ENCODE measurements at places on chromosomes 1 and 21.

- DNase-seq, result no peak
These were observed 18.6 kb upstream of the RASAL2 start for GRCh38 chr1:178075333-178075732.

- DNase-seq, result no peak
These were observed 26.8 kb downstream of the SESN2 start for GRCh38 chr1:28286111-28286510.

- no peak for DNase-seq
These were observed 21.3 kb downstream of the DMBX1 start for GRCh38 chr1:46510998-46511365.

- no peak for DNase-seq
These were observed 164.4 kb upstream of the PALMD start for GRCh38 chr1:99481391-99481996.

GRCh38 chr21:15976807-15977206, 247.0 kb downstream of the USP25 start:
- DNase-seq, result no peak

DNA sequence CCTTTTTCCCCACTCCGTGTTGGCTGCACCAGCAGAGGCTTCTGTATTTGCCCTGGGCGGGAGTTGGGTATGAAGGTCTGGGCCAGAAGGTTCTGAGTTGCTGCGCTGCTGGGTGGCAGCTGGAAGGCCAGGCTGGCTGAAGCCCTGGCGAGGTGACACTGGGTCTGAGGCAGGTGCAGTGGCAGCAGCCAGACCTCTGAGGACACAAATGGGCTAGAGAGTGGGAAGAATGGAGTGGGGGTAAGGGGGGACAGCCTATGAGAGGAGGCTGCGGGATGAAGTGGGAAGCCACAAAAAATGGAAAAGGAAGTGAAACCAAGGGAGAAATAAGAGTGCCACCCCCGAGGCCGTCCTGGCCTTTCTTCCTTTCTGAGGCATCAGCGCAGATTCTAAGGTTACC, 53.2 kb downstream of the STX6 start:
- no peak for DNase-seq

- no peak for DNase-seq
These were observed 1.4 kb downstream of the DEPDC1 start for GRCh38 chr1:68495532-68495931.

DNA sequence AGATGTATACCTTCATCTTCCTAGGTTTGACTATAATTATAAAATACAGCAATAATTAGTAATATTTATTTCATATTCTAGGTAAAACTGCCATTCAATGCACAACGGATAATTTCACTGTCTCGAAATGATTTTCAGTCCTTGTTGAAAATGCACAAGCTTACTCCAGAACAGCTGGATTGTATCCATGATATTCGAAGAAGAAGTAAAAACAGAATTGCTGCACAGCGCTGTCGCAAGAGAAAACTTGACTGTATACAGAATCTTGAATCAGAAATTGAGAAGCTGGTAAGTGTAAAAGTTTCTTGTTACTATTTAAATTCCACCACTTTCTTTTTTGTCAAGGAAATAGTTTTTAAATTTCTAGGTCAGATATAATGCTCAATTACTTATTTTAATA, 30.7 kb downstream of the BACH1 start:
- DNase-seq, result no peak

DNA sequence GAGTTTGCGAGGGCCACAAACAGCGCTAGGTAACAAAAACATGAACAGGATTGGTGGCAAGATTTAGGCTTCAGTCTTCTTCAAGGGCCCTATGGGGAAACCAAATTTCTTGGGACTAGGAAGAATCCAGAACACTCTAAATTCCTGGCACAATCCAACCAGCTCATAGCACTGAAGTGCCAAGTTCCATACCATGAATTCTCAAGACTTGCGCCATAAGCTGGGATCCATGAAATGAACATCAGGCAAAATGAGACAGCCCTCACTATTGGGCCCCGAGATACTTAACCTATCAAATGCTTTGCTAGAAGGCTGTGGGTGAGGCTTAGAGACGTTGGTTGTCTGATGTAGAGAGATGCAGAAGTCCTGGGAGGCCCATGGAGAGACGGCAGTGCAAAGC, 322.1 kb downstream of the PAPPA2 start:
- DNase-seq, result no peak

DNA sequence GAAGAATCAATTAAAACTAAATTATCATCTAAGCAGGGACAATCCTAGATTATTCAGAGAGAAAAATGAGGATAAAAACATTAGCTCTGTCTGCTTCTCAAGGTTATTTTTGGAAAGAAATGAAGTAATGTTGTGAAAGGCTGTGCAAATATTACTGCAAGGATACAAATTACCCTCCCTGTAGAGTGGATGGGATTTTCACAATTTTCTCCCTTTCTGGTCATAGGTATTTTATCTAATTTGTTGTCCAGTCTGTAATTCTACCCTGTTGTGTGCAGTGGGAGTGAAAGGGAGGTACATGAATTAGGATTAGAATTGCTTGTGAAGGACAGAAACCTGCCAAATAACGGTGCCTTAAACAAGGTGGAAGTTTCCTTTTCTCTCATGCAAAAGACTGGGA, 54.7 kb downstream of the MAP3K7CL start:
- DNase-seq, result no peak

DNA sequence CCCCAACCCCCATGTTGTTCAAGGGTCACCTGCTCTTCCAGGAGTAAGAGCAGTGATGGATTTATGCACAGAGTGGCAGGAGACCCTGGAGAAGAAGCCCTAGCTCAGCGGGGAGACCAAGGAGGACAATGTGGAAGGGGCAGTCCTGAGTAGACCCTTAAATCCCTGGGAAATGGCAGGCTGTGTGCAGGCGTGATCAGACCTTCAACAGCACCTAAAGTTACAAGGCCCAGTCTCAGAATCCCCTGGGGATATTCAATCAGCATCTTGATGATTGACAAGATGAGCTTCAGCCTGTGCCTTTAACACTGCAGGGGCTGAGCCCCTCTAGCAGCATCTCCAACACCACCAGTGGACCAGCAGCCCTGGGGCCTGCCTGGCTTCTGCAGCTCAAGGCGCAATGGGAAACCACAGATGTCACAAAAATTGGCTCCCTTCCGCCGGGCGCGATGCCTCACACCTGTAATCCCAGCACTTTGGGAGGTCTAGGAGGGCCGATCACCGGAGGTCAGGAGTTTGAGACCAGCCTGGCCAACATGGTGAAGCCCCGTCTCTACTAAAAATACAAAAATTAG, 60.4 kb downstream of the IRF2BP2 start:
- DNase-seq, result no peak

DNA sequence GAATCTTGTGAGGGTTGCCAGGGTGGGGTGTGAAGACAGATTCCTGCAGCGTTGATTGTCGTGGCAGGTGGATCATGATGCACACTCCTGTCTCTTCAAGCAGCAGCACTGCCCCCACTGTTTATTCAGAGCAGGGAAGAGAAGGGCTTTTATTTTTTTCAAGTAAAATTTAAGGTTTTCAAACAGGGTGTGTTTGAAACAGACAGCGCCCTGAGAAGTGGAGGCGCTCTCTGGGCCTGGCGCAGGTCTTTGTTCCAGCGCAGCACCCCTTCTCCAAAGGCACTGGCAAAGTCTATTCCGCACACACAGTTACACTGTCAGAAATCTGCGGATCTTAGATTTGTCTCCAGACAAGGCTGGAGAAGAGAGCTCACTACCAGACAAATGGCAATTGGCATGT, 7.0 kb downstream of the C1orf53 start:
- no peak for DNase-seq

DNA sequence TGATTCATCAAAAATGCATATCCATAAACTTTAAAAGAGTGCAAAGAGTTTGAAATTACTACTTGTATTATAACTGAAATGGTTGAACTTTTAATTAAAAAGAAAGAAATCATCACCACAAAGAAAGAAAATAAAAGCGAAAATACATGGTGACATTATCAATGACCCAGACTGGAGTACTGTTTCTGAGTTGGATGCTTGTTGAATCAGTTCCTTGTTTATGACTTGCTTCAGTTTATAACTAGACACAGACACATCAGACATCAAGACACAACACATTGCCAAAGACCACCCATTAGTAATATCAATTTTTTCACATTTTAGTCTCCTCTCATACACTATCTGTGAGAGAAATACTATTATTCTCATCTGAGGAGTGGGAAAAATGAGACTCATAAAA, 293.0 kb downstream of the MRPL39 start:
- DNase-seq, result no peak

GRCh38 chr1:220974431-220974830, 95.2 kb downstream of the HLX start:
- no peak for DNase-seq

DNA sequence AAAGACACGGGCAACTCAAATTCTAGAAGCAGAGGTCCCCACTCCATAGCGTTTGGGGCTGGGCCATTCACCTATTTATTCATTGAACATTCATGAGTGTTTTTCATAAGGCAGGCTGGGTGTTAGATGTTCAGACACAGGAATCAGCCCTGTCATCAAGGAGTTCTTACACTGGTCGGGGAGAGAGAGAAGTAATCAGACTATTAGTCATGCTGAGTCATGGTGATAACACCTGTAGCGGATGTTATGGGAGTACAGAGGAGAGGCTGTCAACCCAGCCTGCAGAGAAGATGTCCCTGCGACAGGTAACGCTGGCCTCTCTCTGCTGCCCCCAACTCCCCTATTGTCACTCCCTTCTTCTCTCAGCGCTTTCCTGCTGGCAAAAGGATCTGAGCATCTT, 17.2 kb downstream of the LY9 start:
- DNase-seq, result no peak

- DNase-seq, result no peak
These were observed 7.1 kb downstream of the SLC2A1 start for GRCh38 chr1:42951588-42951987.

- DNase-seq, result no peak
These were observed 67.5 kb upstream of the PRDX6 start for GRCh38 chr1:173409613-173410012.

- DNase-seq, result no peak
These were observed 817 bp downstream of the KLHL17 start for GRCh38 chr1:961132-961669.

DNA sequence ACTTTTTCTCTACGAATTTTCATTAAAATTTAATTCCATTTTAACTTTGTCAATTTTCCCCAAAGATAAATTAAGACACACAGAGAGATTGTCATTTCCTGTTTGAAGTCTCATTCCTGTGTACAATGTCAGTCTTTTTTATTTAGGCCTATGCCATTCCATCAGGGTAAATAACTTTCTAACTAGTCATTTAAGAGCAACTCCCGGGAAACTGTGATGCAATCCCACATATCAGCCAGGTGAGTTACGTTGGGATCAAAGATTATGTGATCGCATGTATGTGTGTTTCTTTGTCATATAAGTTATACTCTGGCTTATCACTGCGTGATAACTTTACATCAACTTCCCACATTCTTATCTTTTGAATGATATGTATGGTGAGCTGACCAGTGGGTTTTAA, 86.1 kb upstream of the S1PR1 start:
- no peak for DNase-seq

GRCh38 chr1:11913291-11913690, 12.9 kb downstream of the KIAA2013 start:
- no peak for DNase-seq

- no peak for DNase-seq
These were observed 697.8 kb downstream of the LRRIQ3 start for GRCh38 chr1:73500154-73500553.

DNA sequence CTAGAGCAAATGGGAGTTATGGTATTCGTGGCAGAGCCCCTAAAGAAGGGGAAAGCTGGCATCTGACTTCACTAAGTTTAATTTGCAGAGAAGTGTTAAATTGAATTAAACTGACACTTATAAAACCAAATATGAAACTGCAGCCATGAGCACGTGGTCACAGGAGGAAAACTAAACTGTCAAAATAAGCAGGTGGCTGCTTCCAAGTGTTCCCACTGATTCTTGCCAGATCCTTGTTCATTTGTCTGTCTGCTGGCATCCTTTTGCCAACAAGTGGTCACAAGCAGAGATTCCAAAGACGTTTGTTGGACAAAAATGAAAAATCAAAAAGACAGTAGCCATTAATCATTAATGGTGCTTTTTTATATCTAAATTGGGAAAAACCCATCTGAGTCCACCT, 6.5 kb upstream of the CELA2B start:
- no peak for DNase-seq

DNA sequence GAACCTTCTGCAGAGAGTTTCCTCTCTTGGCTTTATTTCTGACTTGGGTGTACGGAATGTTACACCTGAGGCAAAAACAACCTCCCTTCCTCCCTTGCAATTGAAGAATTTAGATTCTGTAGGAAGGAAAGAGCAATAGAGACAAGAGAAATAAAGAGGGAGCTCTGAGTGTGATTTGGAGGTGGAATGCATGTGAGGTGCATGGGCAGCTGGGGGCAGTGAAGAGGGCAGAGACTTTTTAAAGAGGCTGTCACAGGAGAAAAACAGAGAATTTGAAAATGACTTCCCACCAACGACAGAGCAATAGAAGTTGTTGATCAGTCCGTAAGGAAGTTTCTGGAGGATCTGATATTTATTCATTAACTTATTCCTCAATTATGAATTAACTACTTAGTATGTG, 172.0 kb upstream of the B3GALT2 start:
- no peak for DNase-seq

GRCh38 chr1:163523375-163524029, 201.7 kb downstream of the NUF2 start:
- no peak for DNase-seq

DNA sequence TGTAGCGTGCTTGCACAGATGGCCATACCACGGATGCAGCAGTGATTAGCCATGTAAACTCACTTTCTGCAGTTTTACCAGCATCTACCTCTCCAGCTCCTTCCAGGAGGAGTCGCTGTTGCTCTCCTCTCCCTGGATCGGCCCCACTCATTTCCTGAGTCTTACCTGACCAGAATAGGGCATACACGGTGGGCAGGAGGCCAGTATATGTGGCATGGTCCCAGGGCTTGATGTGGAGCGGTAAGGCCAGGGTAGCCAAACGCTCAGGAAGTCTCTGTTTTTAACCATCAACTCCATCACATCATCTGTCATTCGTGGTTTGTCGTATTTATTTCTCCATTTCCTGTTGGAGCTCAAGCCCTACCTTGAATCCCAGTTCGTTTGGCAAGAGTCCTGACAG, 163.4 kb upstream of the USP24 start:
- no peak for DNase-seq

DNA sequence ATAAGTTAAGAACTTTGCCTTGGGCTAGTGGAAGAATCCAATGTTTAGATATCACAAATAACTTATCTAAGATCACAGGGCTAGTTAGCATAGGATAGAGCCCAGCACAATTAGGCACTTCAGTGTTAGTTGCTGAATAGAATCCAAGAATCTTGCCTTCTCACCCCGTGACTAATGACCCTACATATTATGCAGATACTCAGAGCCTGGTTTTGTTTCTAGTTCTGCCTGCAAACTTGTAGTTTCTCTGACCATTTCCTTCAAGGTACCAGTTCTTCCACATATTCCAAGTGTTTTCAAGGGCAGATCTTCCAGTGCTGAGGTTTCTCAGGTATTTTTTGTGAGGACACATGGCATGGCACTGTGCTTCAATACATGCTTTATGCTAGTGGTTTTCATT, 239.3 kb downstream of the KCNK2 start:
- no peak for DNase-seq

DNA sequence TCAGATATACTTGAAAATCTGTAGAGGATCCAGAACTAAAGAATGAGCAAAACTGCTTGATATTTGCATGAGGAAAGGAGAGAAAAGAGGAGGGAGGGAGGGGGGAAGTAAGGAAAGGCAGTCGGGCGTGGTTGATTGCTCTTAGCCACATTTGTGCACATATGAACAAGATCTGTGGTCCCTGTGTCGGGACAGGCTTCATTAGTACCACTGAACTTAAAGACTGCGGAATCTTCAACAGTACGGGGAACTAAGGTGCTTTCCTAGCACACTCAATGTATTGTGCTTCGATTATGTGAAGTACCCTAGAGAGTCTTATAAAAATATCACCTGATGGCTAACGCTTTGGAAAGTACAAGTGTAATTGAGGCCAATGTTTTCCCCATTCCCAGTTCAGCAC, 59.9 kb downstream of the ZBTB18 start:
- DNase-seq, result no peak
